ENCODE measurements at places on chromosomes 1 and 21.

DNA sequence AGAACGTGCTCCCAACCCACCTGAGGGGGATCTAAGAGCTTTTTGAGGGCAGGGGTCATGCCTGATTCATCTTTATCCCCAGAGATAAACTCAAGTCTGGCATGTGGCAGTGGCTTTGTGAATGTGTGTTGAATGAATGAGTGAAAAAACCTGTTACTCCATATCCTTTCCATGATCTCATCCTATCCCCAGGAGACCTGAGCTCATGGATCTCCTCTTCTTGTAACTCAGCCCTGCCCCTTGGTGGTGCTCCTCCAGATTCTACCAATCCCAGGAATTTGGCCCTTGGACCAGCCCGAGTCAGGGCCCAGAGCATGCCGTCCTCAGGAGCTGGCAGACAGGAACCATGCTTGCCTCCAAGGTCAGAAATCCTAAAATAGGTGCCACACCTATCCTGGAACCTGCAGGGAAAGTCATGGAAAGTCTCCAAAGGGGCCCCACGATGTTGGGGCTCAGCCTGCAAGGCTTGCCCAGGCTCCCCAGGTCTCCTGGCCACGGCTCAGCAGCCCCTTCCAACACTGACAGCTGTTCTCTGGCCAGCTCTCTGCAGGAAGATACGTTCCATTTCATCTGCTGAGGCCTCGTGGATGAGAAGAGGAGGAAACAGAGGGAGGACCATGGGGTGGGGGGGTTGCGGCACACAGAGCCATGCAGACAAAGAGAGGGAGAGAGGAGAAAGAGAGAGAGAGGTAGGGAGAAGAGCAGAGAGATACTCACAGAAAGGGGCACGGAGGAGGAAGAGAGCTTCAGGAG, 214.6 kb downstream of the TRABD2B start:
- no peak for DNase-seq

- DNase-seq, result no peak
Observed at GRCh38 chr1:228753287-228753686, 18.0 kb downstream of the RHOU start.

GRCh38 chr1:160768295-160768657, 27.7 kb upstream of the LY9 start:
- peak; percentile 90 for DNase-seq

GRCh38 chr1:102085896-102086295, 89.2 kb upstream of the OLFM3 start:
- DNase-seq, result no peak

DNA sequence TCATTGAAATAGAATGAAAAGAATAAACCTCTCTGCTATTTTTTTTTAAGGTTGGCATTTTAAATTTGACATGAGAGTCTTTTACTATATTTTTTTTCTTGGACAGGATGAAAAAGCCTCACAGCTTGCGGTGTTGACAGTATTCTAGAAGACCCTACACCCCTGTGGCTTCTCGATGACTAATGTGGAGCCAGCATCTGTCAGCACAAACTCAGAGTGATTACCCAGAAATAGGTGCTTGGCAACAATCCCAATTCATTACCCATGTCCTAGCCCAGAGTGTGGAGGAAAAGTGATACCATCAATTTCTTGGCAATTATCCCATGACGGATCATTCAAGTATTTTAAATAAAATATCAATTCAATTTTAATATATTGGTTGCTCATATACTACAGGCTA, 186.8 kb upstream of the MAP1LC3C start:
- DNase-seq, result no peak

GRCh38 chr1:168691541-168691940, 37.5 kb downstream of the DPT start:
- DNase-seq, result no peak

GRCh38 chr1:8516278-8516777, 198.4 kb downstream of the SLC45A1 start:
- no peak for DNase-seq

GRCh38 chr1:92623187-92623778, 136.6 kb upstream of the GFI1 start:
- DNase-seq, result peak; percentile 40

GRCh38 chr1:43238085-43238484, 31.7 kb upstream of the TMEM125 start:
- DNase-seq, result peak; percentile 14

DNA sequence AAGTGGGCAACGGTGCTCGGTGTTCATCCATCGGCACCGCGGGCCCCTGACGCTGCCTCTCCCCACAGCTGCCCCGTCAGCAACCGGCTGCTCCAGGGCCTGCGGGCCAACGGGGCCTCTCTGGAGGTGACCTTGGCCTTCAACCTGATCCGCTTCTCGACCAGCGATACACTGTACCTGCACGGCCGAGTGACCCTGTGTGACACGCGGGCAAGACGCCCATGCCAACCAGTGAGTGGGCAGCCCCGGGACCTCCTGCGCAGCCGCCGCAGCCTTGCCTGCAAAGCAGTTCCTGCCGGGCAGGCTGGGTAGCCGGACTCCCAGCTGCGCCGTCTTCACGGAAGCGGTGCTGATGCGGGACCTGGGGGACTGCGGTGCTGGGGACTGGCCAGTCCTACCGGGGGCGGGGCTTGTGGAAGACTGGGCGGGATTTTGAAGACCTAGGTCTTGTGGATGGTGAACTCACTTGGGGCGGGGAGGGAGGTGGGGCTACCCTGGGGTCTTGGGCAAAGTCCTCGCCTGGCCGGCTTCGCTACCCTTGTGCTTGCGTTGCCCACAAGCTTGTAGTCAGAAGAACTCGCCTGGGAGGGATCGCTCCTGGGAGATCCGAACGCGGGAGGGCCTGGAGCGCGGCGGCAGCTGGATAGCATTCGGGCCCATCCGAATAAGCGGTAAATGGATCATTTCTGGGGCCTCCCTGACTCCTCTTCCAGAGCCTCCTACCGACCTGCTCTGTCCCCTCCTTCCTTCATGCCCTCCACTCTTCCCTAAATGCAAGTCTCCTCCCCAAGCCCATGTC, 8.8 kb upstream of the CEP85 start:
- peak; percentile 53 for DNase-seq

GRCh38 chr21:43639470-43640353, 19.6 kb downstream of the HSF2BP start:
- no peak for DNase-seq

DNA sequence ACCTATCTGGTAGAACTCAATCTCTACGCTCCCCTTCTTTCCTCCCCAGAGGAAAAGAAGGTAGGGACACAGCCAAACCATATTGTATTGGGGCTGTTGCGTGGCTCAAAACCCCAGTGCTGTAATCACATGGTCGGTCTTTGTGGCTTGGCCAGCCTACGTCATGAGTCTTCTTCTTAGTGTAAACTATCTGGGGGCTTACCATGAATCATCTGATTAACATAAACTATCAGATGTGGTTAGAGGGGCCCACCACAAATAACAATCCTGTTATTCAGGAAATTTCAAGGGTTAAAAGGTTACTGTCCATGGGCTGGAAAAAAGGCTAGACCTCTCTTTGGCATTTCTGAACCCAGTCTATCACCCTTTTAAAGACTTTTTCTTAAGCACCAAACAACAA, 49.5 kb upstream of the GPR52 start:
- DNase-seq, result no peak

GRCh38 chr1:10074059-10074851, 41.5 kb downstream of the UBE4B start:
- DNase-seq, result no peak

DNA sequence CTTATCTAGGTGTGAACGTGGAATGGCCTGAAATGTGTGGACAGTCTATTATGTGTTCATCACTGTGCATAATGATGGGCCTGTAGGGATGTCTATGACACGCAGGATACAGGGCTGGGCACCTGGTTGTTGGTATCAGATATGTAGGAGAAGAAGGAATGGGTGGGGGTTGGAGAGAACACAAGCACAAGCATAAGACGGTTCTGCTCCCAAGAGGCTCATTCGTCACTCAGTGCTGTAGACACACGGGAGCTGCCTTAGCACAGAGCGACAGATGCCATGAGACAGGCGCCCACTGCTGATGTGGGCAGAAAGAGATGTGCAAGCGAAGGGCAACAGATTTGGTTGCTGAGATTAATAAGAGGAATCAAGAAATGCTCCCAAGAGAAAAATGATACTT, 256.2 kb downstream of the DISC1 start:
- no peak for DNase-seq

DNA sequence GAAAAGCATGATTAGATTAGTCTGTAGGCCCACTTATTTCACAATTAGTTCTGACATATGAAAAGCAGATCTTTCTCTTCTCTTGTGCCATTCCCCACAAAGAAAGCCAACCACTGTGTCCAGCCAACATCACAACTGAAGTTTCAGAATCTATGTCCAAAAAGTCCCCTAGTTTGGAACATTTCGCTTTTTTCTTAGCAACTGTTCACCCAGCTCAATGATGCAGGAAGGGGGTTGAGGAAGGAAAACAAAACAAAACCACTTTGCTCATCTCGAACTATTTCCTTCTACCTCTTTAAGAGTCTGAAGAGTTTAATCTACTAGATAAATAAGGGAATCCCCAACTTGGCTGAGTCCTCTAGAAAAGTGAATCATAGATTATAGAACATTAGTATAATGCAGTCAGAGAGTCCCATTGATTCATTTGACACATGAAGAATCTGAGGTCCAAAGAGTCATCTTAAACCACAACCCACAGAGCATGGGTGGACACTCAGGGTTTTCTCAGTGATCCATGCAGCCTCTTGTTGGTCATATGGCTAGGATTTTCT, 159.3 kb upstream of the SGIP1 start:
- DNase-seq, result peak; percentile 63

GRCh38 chr1:15322648-15323350, 75.8 kb downstream of the FHAD1 start:
- no peak for DNase-seq

GRCh38 chr1:180135535-180135934, 19.1 kb upstream of the QSOX1 start:
- no peak for DNase-seq

- DNase-seq, result no peak
Observed at GRCh38 chr1:225651872-225652728, 823 bp downstream of the ENAH start.

- DNase-seq, result no peak
Observed at GRCh38 chr1:171769171-171769570, 12.3 kb upstream of the METTL13 start.

GRCh38 chr1:208115924-208116640, 128.1 kb downstream of the PLXNA2 start:
- no peak for DNase-seq

GRCh38 chr1:243944429-243945160, 94.6 kb upstream of the AKT3 start:
- DNase-seq, result no peak
